ENCODE measurements at places on chromosomes 1 and 21.

GRCh38 chr1:46285730-46286477 is 17.5 kb downstream of the LRRC41 start:
- DNase-seq: peak; percentile 67

- DNase-seq: peak; percentile 25
These were observed 745 bp upstream of the ANP32E start for GRCh38 chr1:150236614-150237100.

DNA sequence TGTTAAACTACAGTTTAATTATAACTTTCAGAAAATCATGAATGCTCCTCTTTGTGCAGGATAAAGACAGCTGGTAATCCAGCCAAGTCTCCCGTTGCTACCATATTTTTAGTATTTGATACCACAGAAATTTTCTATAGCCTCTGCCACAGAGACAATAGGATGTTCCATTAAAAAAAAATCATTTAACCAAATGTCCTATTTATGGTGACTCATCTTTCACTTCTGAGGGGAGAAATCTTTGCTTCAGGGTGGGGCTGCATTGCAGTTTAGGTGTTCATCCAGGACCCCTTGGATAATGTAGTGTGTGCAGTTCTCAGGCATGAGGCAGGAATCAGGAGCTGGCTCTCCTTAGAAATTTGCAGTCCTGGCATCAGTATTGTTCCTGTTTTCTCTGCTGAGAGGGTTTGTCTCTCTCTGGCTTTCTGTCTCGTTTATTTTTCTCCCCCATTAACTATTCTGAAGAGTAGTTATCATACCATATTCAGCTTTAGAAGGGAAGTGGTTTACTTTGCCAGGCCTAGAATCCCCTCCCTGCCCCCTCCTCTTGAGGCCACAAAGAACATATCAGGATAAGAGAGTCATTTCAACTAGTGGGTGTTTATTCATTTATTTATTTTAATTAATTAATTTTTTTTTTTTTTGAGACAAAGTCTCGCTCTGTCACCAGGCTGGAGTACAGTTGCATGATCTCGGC is 3.1 kb downstream of the PRUNE1 start:
- no peak for DNase-seq

DNA sequence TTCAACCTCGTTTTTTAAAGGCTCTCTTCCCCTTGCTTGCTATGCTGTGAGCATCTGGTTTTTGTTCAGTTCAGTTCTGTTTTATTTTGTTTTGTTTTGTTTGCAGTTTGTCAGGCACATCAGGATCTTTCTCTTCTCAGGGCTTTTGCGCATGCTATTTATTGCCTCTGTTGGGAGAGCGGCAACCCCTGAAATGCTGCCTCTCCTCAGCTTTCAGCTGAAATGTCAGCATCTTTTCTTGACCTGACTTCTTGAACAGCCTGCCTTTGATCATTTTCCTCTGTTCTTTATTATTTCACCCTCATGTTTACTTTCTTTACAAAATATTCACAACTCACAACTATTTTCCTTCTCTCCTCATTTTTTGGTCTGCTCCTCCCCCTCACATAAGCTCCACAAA is 50.4 kb upstream of the RC3H1 start:
- DNase-seq: no peak

GRCh38 chr1:58586271-58586670 is 9.2 kb upstream of the TACSTD2 start:
- no peak for DNase-seq

- no peak for DNase-seq
These were observed 1.4 kb upstream of the MAN1C1 start for GRCh38 chr1:25615172-25615541.

GRCh38 chr21:21232320-21232719 is 234.1 kb downstream of the NCAM2 start:
- no peak for DNase-seq

DNA sequence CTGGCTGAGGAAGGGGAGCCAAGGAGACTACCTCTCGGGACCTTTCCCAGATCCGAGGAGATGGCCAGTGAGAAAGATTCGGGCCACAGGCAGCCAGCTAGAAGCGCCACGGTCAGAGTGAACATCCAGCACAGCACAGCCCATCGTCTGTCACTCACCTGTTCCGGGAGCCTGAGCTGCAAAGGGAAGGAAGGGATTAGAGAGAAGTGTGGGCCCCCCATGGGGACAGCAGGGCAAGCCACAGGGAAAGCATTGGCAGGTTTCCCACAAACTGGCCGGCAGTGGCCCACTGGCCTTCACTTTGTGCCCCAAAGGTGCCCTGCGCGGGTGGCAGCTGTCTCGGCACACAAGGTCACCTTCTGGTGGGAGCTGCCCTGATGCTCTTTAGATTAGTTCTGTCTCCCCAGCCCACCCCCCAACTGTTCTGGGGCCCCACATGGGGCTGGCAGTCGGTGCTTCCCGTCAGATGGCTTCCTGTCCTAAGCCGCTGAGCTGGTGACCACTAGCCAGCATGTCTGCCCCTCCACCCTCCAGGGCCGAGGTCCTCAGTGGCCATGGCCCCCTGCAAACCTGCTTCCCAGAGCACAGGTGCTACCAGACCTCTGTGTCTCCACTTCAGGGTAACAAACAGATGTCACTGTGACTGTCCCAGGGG is 56.7 kb downstream of the LACTBL1 start:
- DNase-seq: no peak

DNA sequence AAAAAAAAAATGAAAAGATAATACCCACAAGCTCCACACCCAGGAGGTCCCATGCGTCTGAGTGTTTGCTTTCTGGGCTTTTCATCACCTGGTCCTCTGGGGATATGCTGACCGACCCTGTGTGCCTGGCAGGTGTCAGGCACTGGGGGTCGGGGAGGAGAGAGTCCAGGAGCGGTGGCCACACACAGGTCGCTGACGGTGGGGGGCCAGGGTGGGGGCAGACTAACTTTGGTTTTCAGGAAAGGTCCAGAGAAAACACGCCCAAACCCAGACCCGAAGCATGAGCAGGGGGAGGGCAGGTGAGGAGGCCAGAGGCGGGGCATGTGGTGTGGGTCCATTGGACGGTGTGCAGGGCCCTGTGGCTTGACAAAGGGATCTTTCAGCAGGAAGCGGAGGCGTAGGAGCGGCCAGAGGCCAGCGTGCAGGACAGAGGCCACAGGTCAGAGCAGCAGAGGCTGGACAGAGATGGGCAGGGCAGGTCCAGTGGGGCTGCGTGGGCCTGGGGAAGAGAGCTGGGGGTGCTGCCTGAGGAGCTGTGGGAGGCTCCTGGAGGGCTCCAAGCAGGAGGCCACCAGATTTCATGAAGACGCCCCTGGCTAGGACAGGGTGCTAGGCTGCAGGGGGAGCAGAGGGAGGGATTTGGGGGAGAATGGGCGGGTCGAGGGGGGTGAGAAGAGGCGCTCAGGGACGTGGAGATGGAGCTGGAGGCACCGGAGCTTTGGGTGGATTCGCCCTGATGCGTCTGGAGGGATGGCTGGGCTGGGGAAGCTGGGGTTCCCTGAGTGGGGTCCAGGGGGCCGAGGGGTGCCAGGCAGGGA is 15.8 kb downstream of the RNF223 start:
- no peak for DNase-seq

GRCh38 chr1:31834501-31834900 is 18.7 kb upstream of the SPOCD1 start:
- DNase-seq: no peak

GRCh38 chr1:10340930-10341590 is 57.8 kb upstream of the PGD start:
- no peak for DNase-seq

DNA sequence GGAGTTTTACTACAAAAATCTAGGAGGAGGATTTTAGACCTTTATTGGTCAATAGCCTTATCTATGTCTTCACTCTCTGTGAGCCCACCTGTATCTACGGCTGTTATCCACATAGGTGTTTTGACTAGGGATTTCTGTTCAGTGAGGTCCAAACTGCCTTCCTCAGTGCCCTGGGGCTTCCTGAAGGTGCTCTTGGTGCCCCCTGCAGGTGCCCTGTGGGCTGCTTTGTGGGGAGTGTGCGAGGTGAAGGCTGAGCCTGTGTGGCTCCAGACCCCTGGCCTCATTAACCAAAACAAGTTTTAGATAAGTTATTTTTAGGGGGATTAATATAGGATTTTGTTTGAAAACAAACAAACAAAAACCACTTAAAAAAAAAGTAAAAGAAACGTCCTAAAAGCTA is 122.5 kb downstream of the KIF26B start:
- DNase-seq: no peak

DNA sequence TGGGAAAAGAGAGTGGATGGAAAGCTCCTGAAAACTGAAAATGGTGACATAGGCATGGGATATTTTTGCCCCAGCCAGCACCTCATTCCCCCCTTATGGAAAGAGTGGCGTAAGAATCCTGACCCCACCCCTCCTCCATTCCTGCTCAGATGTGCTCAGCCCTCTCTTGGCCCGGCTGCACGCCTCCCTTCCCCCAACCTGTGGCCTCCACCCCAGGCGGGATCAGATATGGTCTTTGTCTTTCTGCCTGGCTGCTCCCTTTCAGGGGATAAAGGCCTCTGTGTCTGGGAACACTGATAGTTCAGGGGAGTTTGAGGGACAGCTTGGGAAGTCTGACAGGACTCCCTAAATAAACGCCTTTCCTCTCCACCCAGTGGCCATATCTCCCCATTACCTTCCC is 49.8 kb downstream of the KIRREL1 start:
- no peak for DNase-seq

- no peak for DNase-seq
These were observed 1.6 kb downstream of the ST6GALNAC5 start for GRCh38 chr1:76868916-76869315.

DNA sequence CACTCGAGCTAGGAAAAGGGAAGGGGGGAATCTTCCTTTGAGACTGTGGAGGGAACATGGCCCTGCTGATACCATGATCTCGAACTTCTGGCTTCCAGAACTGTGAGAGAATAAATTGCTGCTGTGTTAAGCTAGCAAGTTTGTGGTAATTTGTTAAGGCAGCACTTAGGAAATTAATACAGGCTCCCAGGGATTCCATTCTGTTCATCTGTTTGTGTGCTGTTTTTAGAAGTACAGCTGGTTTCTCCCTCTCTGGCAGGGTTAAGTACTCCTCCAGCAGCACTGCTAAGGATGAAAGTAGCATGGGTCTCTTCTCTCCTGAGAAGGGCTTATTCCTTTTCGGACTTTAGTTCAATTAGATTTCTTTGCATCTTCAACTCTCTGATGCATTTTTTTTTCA is 268.3 kb downstream of the HHIPL2 start:
- DNase-seq: no peak

- no peak for DNase-seq
These were observed 1.9 kb downstream of the UTP25 start for GRCh38 chr1:209829716-209830115.

DNA sequence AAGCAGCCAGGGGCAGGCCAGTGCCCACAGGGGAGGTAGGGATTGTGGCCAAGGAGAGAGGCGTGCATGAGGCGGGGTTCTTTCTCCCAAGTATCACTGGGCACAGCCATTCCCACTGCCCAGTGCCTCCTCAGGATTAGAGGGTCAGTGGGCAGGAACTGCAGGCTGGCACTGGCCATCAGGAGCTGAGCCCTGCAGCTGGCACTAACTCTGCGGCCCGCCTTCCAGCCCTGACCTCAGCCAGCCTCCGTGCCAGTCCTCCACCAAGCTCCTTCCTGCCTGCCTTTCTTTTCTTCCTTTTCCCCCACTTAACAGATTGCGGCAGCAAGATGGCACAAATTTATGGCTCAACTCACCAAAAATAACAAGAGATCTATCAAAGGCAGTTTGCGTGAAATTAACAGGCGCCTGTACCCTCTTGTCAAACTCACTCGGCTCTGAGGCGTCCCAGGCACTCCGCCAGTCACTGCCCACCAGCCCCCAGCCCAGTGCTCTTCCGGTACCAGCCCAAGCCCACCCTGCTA is 11.1 kb downstream of the ADGRB2 start:
- DNase-seq: no peak

GRCh38 chr1:156476501-156477298 is 23.9 kb downstream of the MEF2D start:
- DNase-seq: no peak

GRCh38 chr1:245121523-245121922 is 33.3 kb upstream of the KIF26B start:
- DNase-seq: no peak

DNA sequence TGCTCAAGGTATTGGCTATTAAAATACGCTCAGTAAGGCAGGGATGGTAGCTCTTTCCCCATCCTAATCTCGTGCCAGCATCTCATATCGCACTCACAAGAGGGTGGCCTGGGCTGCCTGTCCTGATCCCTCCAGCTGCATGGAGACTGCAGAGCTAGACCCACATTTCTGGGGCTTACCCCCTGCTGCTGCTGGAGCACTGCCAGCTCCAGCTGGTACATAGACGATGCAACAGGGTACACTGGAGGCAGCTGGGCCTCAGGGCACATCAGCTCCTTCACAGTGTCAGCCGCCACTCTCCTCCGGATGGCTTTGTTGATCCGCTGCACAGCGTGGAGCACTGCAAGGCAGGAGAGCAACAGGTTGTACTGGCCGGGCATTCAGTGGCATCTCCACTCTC is 16.0 kb downstream of the IQGAP3 start:
- no peak for DNase-seq

- peak; percentile 73 for DNase-seq
These were observed at the start of gene GSTM4 for GRCh38 chr1:109655615-109656519. Gene GSTM4, plus strand, starts transcription at chr1:109656099. Its CDS starts 291 bp downstream, at chr1:109656390.

- no peak for DNase-seq
These were observed 139.8 kb upstream of the ST6GALNAC5 start for GRCh38 chr1:76727520-76727919.

DNA sequence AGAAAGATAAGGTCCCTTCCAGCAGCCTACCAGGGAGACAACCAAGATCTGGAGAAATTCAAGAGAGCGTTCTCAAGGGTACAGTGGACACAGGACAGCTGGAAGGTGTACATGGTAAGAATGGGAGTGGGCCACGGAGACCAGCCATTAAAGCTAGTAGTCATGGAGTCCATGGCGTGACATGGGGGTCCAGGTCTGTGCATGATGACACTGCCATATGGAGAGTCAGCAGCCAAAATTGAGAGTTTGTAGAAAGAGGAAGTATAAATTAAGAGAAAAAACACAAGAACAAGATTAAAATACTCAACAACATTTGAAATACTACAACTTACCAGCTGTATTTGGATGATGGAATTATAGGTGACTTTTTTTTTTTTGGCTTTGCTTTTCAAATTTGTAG is 7.9 kb upstream of the LORICRIN start:
- no peak for DNase-seq

DNA sequence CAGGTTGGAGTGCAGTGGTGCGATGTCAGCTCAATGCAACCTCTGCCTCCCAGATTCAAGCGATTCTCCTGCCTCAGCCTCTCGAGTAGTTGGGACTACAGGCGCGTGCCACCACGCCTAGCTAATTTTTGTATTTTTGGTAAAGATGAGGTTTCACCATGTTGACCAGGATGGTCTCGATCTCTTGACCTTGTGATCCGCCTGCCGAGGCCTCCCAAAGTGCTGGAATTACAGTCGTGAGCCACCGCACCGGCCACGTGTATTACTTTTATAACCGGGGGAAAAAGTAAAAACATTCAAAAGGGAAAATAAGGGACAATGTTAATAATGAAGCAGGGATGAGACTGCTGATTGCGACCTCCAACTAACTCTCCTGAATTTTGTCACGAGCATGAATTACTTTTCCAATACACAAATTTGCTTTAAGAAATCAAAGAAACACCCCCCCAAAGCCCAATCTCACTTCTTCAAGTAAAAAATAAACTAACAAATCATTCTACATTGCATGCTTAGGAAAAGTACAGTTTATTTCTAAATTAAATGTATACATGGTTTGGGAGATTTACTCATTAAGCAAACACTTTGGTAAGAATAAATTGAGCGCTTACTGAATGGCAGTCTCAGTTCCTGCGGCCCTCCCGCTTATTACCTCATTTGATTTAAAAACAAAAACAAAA is 521 bp upstream of the ZBED6 start:
- DNase-seq: no peak

- DNase-seq: no peak
These were observed 5.0 kb upstream of the ILDR2 start for GRCh38 chr1:166980383-166980782.

All from activated CD8-positive, alpha-beta memory T cell treated with anti-CD3 and anti-CD28 coated beads, Interleukin-2, amount 10 ng/mL, durations not matched to agents 7 days and 5 days (primary cell).